ENCODE measurements at places on chromosomes 4 and X. TPM values are rescaled to one million over a fixed set of nuclear protein-coding genes. Genes with fewer than 3 reads are reported as not detected.

DNA sequence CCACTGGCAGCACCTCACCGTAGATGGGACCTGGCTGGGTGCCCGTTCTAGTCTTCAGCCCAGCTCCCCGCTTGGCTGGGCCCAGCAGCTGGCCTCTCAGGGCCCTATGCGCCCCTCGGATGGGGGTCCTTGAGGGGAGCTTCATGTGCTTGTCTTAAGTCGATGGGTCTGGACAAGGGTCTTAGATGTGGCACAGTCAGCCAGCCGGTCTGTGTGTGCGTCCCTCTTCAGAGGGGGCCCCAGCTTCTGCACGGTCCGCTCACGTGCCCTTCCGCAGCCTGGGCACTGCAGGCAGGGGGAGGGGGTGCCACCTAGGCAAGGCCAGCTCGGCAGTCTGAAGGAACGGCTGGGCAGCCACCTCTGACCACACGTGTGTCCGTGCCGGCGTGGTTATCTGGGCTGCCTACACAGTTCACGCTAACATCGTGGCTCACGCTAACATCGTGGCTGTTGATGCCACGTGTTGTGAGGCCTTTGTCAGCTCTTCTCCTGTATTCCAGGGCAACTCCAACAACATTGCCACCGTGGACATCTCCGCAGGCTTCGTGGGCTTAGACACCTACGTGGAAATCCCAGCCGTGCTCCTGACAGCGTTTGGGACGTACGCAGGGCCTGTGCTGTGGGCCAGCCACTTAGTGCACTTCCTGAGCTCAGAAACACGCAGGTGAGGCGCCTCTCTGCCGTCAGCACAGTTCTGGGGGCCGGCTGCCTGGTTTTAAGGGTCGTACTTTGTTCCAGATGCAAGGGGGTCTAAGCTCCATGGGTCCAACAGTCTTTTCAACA lies 34.5 kb downstream of the PIGG start:
- DNase-seq: no peak

DNA sequence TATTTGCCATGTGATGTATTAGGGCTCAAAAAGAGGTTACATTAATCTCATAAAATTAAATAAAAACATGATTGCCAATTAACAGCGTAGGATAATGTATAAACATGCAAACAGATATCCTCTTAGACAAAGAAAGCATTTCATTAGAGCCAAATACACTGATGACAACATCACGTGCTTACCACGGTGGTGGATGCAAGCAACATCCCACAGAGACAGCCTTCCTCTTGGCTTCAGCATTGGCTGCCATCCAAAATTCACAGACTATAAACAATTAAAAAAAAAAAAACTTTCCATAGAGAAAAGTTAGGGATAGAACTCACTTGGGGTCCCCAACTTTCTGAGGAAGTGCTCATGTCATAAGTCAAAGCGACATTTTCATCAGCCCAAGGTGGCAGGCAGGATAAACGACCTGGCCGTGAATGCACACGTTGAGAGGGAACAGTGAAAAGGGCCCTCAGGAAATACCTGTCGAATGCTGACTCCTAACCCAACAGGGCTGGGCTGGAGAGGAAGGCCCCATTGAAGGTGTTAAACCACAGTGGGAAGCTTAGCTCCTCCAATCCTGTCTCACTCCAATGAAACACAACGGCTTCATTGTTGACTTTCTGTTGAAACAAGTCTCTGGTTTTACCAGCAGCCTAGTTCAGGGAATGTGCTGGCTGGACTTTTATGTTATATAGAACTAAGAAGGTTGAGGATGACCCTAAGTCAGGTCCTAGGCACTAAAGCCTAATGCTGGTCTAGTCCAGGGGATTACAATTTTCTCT lies 48.4 kb downstream of the IDS start:
- DNase-seq: no peak

GRCh38 chr4:138200236-138200590 lies 41.9 kb downstream of the SLC7A11 start:
- DNase-seq: no peak

- DNase-seq: no peak
These were observed 135.3 kb upstream of the LDB2 start for GRCh38 chr4:17033768-17034181.

DNA sequence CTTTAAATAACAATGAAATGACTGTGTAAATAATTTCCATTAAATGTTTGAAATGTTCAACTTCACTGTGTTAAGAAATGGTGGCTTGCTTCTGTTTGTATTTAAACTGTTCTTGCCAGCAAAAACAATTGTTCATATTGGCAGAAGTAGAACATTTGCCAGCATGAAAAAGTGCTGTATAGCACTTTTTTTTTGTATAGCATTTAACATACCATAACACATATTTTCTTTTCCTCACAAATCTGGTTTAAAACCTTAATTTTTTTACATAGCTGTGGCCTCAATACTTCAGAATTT lies 94.1 kb downstream of the COX18 start:
- no peak for DNase-seq

DNA sequence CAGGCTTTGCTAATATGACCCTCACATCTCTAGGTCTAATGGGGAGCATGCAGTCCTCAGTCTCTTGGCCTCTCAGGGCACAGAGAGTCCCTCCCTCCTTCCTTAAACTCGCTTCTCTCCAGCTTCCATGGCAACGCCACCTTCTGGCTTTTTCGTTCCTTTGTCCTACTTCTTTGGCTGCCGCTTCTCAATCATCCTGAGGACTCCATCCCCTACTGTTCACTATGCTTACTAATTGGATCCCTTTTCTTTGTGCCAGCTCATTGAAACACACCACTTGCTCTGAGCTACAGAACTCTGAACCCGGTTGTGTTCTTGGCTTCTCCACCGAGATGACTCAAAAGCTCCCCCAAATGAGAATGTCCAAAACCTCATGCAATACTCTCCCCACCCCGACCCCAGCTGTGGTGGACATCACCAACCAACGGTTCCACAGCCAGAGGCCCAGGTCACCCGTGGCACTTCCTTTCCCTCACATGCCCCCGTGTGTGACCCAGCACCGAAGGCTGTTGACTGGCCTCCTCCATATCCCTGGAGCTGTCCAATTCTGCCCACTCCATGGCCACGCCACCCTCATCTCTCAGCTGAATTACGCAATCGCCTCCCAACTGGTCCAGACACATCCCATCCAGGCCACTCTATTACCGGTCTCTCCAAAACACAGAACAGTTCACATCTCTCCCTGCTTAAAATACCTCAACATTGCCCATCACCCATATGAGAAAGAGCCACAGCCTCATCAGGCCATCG lies 34.7 kb downstream of the CRMP1 start:
- DNase-seq: no peak

GRCh38 chr4:11496351-11496829 lies 67.7 kb upstream of the HS3ST1 start:
- DNase-seq: no peak

- no peak for DNase-seq
These were observed 35.7 kb downstream of the PACRGL start for GRCh38 chr4:20735931-20736330.

GRCh38 chr4:60923075-60923474 lies 277.1 kb upstream of the ADGRL3 start:
- no peak for DNase-seq

GRCh38 chr4:185886832-185887524 lies 75.0 kb upstream of the SORBS2 start:
- no peak for DNase-seq

- no peak for DNase-seq
These were observed 6.4 kb upstream of the PHEX start for GRCh38 chrX:22025751-22026150.

GRCh38 chr4:70992391-70992881 lies 1.0 kb upstream of the DCK start:
- DNase-seq: peak; percentile 36

GRCh38 chrX:22147214-22147613 lies 115.1 kb downstream of the PHEX start:
- DNase-seq: no peak

DNA sequence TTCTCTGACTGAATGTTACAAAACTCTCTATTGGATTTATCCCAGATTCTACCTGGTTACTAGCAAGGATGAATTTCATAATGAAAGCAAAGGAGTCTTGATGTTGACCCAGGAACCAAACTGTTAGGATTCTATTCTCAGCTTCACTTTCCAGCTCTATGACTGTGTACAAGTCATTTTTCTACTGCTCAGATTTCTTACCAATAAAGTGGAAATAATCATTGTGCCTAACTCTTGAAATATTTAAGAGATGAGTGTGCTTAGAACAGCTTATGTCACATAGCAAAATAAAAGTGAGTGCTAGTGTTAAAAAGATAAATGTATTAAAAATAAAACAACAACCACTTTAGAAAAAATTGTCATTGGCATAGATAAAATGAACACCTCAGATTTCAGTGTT lies 45.6 kb downstream of the EPHA5 start:
- DNase-seq: no peak

DNA sequence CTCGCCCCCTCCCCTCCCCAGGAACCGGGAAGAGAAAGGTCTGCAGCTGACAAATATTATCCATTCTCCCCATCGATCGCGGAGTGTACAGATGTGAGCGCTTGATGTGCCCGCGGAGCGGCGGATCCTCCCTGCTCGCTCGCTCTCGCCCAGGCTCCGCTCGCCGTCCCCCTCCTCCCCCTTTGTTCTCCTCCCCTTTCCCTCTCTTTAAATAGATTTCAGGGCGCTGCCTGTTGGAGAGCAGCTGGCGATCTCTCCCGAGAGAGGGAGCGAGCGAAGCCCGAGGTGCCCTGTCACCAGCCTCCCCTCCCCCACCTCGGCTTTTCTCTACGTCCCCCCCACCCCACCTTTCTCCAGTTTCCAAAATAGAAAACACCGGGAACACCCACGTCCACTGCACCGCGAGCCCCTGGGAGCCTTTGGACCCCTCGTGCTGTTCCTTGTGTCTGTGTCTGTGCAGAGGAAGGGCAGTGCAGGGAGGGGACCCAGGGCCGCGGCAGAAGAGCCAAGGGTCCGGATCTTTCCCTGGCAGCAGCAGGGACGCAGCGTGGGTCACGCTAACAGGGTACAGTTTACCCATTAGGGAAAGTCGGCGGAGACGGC lies 56.6 kb upstream of the BCOR start:
- DNase-seq: no peak

DNA sequence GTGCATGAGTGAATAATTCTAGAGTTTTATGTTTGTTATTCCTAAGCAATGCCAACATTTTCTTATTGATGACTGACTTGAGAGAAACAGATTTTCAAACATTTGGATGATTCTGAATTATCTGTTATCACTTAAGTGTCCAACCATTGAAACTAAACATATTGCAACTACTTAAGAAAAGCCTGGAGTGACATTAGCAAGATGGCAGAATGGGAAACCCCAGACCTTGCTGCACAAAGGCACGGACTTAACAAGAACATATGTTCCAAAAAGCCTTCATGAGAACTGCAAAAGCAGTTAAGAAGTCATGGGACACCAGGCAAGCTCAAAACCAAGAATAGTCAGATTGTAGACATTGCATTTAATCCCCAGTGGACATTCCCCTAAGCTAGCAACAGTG lies 215.1 kb downstream of the DCHS2 start:
- DNase-seq: no peak

GRCh38 chr4:2334826-2335728 lies 73.2 kb upstream of the MXD4 start:
- no peak for DNase-seq

DNA sequence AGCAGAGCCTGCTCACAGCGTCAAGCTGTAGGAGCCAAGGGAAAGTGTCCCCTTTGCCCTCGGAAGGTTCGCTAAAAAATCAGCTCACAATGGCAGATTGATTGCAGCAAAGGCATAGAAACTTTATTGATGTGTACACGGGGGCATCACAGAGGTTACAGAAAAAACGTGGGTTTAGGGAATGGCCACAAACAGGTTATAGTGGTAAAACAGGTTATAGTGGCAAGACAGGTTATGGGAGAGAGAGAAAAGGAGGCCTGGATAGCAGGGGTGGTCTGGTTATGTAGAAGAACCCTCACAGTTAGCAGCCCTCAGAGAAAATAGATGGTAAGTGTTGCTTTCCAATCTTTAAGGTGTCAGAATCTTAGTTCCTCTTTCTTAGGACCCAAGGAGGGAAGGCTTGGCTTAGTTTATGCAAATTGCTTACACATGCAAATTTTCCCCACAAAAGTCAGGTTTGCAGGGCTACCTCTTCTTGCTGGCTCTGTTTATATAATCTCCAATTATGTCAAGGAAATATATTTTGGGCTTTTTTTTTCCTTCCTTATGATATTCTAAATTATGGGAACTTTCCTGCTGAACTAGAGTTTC lies 113.7 kb downstream of the BMP15 start:
- DNase-seq: no peak

DNA sequence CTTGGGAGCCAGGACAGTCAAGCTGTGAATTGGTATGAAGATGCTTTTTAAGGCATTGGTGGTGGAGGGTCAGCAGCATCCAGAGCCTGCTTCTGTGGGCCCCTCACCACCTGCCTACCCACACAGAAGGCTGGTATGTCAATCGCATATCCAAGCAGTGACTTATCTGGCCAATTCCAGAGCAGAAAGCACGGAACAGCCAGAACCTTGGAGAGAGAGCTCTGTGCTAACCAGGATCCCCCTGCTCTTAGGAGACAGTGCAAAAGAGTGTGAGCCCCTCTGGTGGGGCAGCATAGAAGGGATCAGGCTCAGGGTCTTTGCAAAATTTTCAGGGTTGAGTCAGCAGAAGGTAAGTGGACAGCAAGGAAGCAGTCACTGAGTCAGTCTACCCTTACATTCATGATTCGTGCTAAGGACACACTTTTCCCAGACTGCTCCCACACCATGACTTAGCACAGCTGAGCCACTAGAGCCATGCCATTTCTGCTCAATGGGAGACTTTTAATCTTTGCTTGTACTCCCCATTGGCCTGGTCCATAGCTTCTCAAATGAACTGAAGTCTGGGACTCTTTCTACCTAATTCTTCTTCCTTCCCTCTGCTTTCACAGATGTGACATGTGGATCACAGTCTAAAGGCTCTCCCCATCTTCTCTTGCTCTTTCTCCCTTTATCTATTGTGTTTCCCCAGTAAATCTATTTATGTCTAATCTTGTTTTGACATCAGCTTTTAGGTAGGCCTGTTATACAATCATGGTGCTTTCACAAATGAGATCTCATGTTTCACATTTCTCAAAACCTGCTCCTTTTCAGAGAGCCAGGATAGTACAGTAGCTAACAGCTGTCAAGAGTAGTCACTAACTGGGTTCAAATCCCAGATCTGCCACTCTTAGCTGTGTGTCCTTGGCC lies 20.0 kb downstream of the MORF4L2 start:
- no peak for DNase-seq

DNA sequence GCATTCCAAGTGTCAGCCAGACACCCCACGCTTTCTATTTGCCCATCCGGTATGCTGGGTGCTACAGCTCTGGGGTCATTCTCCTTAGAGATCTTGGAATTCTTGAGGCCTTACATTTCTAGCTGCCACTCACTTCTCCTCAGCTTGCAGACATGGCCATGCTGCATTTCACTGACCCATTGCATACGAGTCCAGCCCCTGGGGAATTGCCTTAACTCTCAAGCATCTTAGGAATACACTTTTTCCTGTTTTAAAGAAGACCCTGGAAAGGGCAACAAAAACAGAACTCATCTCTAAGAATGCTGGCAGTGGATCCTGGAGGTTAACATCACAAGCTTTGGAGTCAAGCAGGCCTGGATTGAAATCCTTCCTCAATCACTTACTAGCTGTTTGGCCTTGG lies 122.0 kb upstream of the LNX1 start:
- DNase-seq: no peak

The LRRC66 gene
- total RNA-seq: 0.19 TPM

The CFAP299 gene
- not detected for total RNA-seq

The GABRE gene
- not detected for total RNA-seq

The SCRG1 gene
- total RNA-seq: not detected

The MAGEA1 gene
- not detected for total RNA-seq

The GUCY1B1 gene
- 0.24 TPM for total RNA-seq

The PKD2 gene
- 4.0 TPM for total RNA-seq

The MGARP gene
- total RNA-seq: not detected

The KCTD8 gene
- not detected for total RNA-seq

The VBP1 gene
- total RNA-seq: 100 TPM

The CT55 gene
- total RNA-seq: not detected

The MAGEC2 gene
- not detected for total RNA-seq

The PLS3 gene
- 0.52 TPM for total RNA-seq

Measured in activated CD4-positive, alpha-beta memory T cell treated with anti-CD3 and anti-CD28 coated beads for 36 hours (primary cell).